Activated CD4-positive, alpha-beta T cell treated with anti-CD3 and anti-CD28 coated beads for 48 hours (primary cell): ENCODE measurements at places on chromosomes 1 and 21.

- peak; percentile 45 for DNase-seq
Measured at GRCh38 chr1:96845464-96845863, 123.9 kb downstream of the PTBP2 start.

GRCh38 chr1:87115891-87116290 is 201.5 kb downstream of the HS2ST1 start:
- DNase-seq, result no peak

GRCh38 chr1:17895986-17896385 is 140.9 kb downstream of the ACTL8 start:
- no peak for DNase-seq

DNA sequence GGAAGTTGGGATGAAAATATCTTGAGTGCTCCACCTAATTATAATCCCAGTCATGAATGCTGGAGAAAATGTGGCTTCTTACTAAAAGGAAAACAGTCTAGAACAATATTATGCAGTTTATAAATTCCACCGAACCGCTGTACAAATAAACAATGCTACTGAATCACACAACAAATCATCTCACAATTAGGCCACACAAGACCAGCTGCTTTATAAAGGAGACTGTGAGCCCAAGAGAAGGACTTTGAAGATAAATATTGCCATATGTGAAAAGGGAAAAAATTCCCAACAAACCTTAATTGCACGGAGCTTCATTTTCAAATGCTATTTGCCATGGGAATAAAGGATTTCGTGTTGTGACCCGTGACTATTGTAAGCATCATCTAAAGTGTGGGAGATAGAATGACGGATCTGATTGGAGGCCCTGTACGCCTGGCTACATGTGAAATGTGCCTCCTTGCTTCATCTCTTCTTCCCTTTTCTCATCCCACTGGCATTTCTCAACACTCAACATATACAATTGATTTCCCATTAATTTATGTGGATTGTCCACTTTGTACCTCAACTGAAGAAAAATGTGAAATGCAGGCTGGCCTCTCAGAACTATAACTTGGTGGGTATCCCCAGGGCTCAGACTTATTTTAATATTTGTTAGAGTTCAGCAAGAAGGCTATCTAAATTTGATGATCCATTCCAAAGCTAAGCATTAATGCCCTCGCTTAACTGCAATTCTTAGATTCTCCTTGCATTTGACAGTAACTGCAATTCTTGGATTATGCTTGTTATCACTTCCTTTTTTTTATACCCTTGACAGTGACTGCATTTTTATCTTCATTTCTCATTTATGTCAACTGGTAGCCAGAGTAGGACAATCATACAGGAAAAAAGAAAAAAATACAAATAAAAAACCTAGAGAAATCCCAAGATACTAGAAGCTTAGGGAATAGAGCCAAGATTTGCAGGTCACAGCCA is 122.3 kb downstream of the TGFB2 start:
- DNase-seq, result no peak

DNA sequence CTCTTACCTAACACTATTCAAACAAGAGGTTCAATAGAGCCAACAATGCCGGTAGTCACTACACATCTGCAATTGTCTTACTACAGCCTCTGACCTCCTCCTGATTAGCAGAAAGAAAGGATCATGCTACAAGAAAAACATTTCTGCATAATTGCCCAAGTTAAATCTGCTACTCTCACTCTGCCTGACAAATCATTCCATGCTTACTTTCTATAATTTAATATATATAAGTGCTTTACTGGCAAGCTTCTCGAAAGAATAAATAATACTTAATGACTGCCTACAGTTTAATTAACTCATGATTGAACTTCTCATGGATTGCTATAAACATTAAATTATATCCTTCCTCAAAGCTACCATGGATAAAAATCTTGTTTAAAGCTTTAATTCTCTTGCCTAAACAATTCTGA is 156.0 kb downstream of the SLC45A1 start:
- DNase-seq, result no peak

- no peak for DNase-seq
Measured at GRCh38 chr1:224785040-224785328, 144.5 kb upstream of the DNAH14 start.

DNA sequence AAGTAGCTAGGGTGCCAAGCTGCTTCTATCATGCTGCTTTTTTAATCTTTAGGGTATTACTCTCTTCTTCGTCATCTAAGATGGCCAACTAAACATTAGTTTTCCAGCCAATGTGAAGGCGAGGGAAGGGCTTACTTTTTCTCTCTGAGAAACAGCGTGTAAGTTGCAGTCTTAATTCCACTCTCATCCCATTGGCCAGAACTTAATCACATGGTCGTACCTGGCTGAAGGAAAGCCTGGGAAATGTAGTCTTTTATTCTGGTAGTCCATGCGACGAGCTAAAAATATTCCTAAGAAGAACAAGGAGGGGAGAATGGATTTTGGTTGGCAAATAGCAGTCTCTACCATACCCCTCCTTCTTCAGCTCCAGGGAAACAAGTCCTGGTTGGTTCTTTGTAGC is 21.5 kb downstream of the DNAJC6 start:
- no peak for DNase-seq

DNA sequence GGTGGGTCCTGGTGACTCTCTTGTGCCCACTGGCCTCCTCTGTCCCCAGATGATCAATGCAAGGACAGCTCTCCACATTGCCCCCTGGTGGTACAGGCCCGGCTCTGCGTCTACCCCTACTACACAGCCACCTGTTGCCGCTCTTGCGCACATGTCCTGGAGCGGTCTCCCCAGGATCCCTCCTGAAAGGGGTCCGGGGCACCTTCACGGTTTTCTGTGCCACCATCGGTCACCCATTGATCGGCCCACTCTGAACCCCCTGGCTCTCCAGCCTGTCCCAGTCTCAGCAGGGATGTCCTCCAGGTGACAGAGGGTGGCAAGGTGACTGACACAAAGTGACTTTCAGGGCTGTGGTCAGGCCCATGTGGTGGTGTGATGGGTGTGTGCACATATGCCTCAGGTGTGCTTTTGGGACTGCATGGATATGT is 10.8 kb downstream of the ADAMTSL4 start:
- DNase-seq, result peak; percentile 85

DNA sequence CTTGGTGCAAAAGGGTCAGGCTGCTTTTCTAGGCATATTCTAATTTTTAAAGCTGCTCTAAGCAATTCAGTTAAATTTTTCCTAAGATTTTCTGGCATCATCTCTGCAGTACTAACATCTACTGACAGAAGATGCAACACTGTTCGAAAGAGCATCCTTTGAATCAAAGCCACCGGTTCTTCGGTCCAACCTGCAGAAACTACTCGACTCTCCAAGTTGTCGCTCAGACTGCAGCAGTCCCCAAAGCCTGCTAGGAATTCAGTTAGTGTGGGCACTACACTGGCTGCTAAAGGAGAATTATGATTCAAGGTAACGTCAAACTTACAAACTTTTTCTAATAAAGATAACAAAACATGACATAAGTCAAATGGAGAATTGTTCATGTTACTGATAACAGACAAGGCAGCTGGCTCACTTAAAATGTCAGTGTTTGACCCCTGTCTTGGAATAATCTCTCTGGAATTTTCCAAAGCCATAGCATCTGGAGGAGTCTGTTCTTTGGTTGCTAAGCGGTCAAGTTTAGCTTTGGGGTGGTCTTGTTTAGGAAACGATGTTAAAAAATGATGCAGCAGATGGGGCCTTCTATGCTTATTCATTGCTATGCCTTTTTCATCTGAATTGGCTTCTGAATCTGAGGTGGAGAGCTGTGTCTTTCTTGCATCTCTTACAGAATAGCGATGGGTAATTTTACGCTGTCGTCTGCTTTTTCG is 56.9 kb downstream of the LYST start:
- DNase-seq, result no peak

GRCh38 chr1:25992689-25993171 is 5.1 kb downstream of the PAFAH2 start:
- DNase-seq, result no peak

DNA sequence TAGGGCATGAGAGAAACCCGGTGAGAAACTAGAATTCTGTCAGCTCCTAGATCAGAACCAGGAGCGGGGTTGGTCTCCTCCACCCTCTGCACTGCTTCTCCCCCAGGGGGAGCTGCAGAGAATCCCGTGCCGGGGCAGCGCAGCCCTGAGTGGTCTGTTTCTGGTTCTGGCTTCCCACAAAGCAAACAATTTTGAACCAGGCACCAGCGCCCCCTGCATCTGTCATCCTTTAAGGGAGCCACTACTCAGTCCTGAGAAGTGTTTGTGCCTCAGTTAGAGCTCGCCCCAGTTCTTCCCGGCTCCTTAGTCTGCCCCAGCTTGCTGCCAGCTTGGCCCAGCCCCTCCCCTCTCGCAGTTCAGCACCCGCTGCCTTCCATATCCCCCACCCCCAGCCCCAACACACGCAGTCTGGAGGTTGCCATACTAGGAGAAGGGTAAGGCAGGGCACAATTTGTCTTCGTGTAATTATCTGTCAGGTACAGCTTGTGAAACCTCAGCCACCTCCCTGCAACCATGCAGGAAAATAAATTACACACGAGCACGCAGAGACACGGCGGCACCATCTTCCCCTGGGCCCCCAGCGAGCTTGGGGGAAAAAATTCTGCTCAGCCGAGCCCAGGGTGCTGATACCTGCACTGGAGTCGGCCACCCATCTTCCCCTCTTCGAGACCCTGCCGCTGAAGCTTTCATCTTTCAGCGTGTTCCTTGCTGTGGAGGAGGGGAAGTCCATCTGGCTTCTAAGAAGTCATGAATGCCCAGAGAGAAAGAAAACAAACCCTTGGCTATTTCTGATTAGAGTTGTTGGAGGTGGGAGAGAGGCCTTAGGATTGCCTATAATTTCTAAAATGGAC is 62.6 kb upstream of the CD1D start:
- peak; percentile 63 for DNase-seq

- DNase-seq, result no peak
Measured at GRCh38 chr1:51063121-51063520, 38.9 kb upstream of the C1orf185 start.

- no peak for DNase-seq
Measured at GRCh38 chr1:202589190-202589930, 120.9 kb downstream of the SYT2 start.

DNA sequence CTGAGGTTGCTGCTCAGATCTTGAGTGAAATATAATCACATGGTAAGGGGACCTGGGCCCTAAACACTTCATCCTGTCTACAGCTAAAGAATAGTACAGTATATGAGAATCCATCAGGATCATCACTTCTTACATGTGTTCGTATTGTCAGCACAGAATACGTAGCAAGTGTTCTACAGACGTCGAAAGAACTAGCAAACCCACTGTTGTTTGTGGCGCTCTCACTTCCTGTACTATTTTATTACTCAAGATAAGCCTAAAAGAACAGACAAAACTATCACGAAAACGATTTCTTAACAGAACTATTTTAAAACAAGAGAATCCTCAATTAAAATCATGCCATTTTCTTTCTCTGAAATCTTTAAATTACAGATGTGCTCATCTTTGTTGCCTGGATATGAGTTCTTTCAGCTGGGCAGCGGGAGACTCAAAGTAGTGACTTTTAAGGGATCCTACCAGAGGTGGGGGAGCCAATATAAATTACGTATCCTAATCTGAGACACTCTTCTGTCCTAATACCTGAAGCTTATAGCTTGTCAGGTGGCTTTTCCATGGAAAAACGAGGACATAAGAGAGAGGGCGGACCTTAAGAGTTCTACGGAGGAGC is 724 bp downstream of the ST7L start:
- peak; percentile 21 for DNase-seq

GRCh38 chr1:243924588-243925349 is 74.7 kb upstream of the AKT3 start:
- DNase-seq, result no peak

- DNase-seq, result no peak
Measured at GRCh38 chr1:84947536-84948410, 49.1 kb downstream of the MCOLN2 start.
